ENCODE measurements at places on chromosomes 12 and 14.
A peak's percentile ranks its signal among the peaks of the same experiment; 100 is the strongest.

DNA sequence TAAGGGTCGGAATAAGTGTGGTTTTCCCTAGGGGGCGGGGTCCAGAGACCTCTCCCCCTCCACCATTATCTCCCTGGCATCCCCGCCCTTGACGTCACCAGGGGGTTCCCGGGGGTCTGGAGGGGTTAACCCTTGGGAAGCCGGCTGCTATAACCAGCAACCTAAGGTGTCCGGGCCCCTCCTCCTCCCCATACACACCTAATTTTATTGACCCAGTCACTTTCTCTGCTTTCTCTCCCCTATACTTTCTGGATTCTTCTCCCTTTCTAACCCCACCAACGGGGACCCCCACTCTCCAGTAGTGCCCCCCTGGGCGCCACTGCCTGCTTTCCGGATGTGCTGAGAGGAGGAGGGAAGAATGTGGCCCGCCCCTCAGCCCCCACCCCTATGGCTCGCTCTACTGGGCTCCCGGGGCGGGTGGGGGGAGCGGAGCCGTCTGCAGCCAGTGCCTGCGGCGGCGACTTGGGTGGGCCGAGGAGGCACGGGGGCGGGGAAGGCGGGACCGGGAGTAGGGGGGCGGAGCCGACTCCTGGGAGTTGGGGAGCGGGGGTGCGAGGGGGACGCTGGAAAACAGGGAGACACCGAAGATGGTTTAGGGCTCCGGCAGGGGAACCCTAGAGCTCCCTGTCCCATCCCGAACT lies 1.8 kb downstream of the GLI1 start:
- no peak for DNase-seq

GRCh38 chr12:92466391-92467305 lies 236.1 kb upstream of the PLEKHG7 start:
- peak; percentile 15 for DNase-seq

DNA sequence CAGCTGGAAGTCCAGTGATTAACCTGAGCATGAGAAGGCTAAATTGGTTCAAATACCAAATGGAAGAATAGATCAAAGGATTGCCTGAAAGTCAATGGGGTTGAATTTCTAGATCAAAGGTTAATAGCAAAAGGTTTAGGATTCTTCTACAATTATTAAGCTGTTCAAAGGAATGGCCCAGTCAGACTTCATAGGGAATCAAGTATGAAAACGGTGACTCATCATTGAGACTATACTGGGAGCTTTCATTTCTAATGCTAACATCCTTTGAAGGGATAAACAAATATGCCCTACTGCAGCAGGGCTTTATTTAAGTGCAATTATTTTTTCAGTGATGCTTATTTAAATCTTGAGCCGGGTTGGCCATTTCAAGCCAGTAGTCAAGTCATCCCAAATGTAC lies 152.8 kb downstream of the RIMBP2 start:
- DNase-seq, result no peak

DNA sequence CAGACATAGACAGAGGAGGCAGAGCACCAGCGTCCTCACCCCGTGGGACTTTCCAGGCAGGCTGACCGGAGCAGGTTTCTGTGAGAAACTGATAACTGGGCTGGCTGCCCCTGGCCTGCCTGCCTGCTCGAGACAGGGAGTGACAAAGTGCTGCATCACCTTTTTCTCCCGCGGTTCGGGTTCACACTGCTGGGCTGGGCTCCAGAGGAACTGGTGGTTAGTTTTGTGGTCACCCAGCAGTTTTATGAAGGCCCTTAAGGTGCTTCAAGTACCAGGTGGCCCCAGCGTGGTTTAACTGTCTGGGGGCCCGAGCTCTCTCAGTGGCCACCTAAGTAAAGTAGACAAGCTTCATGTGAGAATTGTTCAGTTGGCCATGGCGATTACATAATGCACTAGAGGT lies 1073.6 kb downstream of the BCL11B start:
- DNase-seq, result no peak

DNA sequence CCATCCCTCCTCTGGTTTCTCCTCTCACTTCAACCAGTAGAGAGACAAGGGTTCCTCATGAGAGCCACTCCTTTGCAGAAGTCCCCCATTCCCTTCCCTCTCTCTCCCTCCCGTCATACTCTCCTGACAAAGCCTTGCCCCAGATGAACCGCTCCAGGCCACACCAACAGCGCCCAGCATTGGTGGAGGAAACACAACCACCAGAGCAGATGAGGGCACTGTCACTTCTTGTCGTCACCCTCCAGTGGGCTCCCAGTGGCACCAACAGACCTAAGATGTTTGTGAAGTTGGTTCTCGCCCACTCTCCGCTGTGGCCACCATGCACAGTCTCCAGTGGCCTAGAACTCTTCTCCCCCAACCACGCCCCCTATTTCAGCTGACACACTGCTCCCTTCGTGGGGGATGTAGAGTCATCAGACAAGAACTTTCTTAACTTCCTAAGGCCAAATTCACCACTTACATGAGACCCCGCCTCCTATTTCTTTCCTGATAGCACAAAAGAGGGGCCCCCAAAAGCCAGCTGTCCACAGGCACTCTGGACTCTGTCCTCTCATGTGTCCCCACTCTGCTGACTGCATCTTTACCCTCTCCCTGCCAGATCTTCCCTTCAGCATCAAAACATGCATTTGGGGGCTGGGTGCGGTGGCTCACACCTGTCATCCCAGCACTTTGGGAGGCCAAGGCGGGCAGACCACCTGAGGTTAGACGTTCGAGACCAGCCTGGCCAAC lies 29.2 kb upstream of the PLEKHG6 start:
- DNase-seq, result no peak

GRCh38 chr14:65192686-65193085 lies 90.4 kb upstream of the MAX start:
- no peak for DNase-seq

- no peak for DNase-seq
Observed at GRCh38 chr12:80717856-80718255, 1.1 kb downstream of the MYF5 start.

GRCh38 chr14:42719391-42719790 lies 1112.7 kb downstream of the LRFN5 start:
- DNase-seq, result no peak

GRCh38 chr14:61381553-61381952 lies 60.2 kb downstream of the PRKCH start:
- DNase-seq, result no peak

DNA sequence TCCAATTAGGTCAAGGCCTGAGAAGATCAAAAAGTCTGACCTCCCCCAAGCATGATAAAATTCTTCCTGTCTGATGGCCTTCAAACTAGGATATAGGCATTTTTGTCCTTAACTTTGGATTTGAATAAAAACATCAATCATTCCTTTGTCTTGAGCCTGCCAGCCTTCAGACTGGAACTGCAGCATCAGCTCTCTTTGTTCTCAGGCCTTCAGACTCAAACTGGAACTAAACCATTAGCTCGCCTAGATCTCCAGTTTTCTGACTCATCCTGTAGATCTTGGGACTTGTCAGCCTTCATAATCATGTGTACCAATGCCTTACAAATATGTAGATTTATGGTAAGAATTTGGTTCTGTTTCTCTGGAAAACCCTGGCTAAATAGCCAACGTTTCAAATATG lies 721.7 kb downstream of the GALC start:
- DNase-seq, result no peak

DNA sequence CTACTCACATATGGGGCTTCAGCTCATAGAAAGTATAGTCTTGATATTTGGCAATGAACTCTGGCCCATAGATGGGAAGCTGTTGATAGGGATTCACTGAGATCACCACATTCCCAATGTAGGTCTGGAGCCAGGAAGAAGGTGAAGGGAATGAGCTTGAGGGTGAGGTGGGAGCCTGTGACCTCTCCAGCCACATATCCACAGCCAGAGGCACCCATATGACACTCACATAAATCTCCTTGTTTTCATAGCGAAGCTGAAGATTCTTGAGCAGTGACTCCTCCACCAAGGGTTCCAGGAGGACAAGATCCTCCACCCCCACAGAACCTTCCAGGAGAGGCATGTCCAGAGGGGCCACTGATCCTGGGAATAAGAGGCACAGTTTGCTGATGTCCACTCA lies 1.9 kb downstream of the MYO1A start:
- no peak for DNase-seq

DNA sequence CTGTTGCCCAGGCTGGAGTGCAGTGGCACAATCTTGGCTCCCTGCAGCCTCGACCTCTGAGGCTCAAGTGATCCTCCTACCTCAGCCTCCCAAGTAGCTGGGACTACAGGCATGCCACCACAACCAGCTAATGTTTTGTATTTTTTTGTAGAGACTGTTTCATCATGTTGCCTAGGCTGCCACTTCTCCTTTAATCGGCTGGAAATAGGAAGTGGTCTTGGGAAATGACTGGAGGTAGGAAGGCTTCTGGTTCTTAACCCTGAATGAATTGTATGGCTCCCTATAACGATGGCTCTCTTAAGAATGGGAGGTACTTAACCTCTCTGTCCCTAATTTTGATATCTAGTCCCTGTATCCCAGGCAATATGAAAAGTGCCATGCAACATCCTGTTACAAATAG lies 113.9 kb upstream of the USP15 start:
- no peak for DNase-seq

DNA sequence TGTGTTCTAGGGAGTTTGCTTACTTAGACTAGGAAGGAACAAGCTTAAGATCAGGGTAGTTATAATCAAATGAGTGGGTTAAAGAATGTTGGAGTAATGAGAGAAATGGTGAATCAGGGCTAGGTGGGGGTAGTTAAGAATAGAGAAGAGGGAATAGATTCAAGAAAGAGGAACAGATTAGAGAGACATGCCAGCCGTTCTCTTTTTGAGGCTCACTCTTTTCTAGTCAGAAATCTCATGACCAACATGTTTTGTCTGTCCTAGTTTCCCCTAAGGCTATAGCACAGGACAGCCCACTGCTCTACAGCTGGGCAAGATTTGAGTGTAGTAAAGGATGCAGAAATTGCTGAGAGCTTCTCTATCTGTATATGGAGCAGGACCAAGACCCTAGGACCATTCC lies 258.4 kb downstream of the AKAP6 start:
- no peak for DNase-seq

GRCh38 chr12:94092516-94093241 lies 55.7 kb upstream of the PLXNC1 start:
- no peak for DNase-seq

- DNase-seq, result no peak
Observed at GRCh38 chr12:49037111-49037946, 18.8 kb upstream of the PRKAG1 start.

DNA sequence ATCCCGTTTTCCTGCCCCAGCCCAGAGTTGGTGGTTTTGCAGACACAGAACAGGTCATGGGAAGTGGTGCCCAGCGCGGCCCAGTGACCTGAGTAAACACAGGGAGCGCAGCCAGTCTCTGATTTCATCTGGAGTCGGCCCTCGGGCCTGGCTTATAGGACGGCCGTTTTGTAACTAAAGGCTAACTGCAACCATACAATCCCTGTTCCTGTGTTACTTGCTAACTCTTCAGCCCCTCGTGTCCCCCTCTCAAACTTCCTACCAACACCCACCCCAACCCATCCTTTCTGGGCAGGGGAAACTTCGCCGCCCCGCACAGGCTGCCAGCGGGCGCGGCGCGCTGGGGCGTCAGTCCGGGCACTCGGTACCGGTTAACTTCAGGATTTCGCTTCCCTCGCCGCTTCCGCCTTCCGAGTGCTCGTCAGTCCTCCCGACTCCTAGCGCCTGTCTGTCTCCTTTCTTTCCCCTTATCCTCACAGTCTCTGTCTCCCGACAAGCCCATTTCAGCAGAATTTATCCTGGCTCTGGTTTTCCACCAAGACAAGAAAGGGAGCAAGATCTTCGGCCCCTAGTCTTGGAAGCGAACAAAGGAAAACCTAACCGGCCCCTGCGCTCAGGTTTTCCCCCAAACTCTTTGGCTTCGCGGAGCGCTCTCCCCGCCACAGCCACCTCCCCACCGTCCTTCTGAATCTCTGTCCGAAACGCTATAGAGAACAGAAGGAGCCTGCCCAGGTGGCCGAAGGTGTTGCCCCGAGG lies 2.0 kb downstream of the SIX1 start:
- DNase-seq, result no peak

- peak; percentile 65 for DNase-seq
Observed at GRCh38 chr14:93759719-93760307, 28.5 kb downstream of the PRIMA1 start.

- no peak for DNase-seq
Observed at GRCh38 chr12:64720884-64721283, 38.3 kb downstream of the GNS start.

GRCh38 chr12:51195841-51196240 lies 22.0 kb downstream of the POU6F1 start:
- no peak for DNase-seq

DNA sequence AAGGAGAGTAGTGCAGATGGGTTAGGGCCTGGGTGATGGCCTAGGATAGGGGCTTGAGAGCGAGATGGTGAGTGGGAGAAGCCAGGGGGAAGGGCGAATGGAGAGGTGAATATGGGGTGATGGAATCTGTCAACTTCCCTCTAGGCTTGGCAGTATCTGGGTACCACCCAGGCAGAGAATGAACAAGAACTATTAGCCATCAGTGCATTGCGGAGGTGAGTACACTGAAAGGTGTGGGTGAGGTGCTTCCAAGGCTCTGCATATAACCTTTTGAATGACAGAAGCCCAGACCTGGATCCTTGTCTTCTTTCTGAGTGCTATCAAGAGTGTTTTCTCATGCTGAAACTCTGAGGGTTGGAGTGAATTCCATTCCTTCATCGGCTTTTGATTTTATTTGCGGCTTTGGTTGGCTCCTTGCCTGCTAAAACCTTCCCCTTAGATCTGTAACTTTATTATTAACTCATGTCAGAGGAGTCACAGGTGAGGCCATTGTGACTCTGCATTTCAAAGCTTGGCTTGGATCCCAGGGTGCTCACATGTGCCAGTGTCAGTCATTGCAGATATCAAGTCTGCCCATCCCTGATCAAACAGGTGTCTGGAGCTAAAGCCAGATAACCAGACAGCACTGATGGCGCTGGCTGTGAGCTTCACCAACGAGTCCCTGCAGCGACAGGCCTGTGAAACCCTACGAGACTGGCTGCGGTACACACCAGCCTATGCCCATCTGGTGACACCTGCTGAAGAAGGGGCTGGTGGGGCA lies 18.6 kb downstream of the PEX5 start:
- DNase-seq, result no peak

DNA sequence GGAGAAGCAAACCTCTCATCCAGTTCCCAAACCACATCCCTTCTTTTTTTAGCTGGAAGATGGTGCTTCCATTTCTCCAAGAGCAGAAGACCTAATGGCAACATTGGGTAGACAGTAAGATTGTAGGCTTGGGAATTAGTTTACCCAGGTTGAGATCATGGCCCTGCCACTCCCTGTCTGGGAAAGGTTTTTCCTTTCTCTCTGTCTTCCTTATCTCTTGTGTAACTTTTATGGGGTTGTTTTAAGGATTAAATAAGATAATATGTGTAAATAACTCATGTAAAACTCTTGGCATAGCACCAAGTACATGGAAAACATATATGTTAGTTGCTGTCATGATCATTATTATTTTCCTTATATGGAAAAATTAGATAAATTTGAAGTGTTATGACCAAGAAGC lies 23.2 kb upstream of the PSMA6 start:
- DNase-seq, result no peak

DNA sequence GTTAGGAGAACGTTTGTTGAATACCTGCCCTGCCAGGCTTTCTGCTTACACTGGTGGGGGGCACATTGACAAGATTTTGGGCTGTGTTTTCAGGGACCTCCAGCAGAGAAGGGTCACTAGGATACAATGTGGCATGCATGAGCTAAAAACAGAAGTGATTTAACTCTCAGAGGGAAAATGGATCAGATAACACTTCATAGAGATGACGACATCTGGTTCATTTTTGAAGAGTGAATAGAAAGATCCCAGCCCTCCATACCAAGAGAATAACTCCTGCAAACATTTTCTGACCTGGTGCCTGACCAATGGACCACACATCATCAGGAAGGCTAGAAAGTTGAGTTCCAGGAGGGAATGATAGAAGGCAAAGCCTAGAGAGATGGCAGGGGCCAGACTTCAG lies 33.7 kb downstream of the CKB start:
- DNase-seq, result no peak

- DNase-seq, result no peak
Observed at GRCh38 chr12:56676851-56677580, 11.1 kb downstream of the PTGES3 start.
